ENCODE measurements at places on chromosomes 4 and X.

DNA sequence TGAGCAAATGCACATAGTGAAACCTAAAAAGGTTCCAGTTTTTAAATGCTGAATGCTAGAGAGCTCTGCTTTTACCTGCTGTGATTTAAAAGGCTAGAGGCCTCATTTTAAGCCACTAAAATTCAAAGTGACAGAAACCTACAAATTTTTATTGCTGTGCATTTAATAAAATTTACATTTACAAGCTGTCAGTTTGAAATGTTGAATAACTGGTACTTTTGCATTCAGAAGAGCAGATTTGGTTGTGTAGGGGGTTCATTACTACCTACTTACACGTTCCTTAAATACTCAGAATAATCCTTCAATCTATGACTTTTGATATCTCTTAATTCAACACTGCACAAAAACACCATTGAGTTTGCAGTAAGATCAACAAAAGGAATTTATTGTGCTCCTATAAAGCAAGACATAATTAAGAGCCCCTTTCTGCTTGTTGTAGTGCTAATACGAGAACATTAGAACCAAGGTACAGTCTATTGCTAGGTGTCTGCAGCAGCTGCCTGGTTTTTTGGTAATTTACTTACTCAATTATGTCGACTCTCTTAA is 27.9 kb downstream of the NKX3-2 start:
- no peak for DNase-seq

DNA sequence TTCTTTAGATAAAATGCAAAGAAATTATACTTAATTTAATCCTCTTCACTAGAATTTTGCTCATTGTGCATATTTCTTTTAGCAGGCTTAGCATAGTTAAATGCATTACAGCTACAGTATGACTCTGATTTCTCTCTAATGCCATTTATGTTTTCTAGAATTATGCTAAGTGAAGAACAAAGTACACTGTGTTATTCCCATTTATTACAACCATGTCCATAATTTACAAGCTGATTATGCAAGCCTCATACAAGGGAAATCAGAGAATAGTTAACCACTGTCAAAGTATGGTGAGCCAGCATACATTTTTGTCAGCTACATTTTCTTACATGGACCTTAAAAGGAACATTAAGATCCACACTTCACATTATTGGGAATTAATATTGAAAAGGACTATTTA is 99.1 kb downstream of the MAB21L2 start:
- no peak for DNase-seq

GRCh38 chr4:87035881-87036509 is 101.2 kb downstream of the AFF1 start:
- no peak for DNase-seq

DNA sequence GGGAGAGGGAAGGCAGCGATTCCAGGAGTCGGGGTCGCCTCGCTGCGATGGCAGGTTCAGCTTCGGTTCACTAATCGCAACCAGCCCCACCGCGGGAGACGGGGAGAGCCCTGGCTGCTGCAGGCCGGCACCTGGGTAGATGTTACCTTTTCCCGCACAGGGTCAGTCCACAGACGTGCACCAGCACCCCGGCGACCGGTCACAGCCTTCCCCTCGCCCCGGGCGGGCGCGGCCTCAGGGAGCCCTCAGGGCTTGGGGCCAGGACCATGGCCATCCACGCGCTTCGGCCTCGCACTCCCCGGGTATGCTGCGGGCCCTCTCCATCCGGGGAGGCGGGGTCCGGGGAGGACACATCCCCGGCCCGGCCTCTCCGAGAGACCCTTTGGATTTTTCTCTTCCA is 26.1 kb upstream of the EXOC1L start:
- DNase-seq = no peak

DNA sequence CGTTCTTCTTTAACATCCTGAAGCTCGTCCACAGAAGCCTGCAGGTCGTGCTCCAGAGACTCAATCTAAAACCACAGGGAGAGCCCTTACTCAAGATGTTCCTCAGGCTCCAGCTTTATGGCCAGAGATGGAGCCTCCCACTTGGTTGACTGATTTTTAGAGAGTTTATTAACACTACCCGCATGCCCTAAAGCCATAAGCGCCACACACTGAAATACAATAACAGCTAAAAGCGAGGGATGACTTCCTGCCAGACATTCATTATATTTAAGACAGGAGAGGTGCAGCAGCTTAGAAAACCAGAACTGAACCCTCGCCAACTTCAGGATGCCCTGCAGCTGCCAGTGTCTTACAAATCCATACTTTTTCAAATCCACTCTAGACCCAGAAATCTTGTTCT is 42.0 kb downstream of the SOD3 start:
- no peak for DNase-seq

DNA sequence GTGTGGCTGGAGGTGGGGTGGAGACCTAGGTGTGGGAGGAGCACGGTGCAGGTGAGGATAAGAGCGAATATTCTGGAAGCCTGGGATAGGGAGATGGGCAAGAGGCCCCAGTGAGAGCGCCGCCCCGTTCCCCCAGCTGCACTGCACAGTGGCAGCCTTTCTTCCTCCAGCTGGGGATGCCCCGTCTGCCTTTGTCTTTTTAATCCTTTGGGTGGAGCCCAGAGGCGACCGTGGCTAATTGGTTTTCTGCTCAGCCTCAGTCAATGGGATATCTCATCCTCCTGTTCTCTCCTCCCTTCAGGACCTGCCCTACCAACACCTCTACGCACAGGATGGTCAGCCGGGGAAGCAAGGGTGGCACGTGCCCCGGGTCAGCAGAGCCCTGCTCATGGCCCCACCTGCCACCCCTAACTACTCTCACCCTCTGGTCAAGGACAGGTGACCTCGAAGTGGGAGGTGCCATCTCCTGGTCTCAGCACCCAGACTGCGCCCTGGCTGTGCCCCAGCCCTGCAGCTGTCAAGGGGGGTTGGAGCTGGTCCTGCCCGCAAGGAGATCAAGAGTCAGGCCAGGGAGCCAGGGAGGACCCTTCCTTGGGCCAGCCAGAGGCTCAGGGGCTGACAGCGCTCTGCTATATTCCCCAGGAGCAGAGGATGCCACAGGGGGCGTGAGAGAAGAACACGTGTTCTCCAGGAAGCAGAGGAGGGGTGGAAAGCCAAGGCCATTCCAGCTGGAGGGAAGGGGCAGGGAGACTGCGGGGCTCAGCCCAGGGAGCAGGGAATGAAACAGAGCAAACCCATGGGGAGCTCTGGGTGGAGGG is 64.0 kb downstream of the ADRA2C start:
- no peak for DNase-seq

DNA sequence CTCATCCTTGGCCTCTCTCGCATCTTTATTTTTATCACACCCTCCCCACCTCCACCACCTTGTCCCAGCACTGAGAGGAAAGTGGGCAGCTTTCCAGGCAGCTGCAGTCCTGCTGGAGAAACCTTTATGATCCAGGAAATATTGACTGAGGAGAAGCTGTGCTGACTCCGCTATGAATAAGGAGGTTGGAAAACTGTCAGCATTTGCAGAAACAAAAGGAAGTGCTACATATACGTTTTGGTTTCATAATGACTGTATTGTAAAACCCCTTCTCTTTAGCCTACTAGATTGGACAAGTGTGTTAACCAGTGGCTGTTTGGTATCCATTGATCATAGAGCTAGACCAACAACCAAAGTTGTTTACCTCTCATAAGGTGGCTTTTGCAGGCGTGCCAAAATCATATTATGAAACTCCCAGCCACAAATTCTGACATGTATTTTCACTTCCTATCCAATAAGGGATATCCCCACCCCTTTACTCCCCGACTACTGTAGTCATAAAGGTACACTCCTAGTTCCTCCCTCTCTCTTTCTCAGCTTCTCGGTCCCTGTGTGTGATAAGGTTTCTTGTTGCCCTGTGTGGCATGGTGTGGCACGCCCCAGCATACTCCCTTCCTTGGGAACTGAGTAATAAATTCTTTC is 88.4 kb downstream of the GPR143 start:
- DNase-seq = no peak

GRCh38 chrX:151085207-151085606 is 91.2 kb upstream of the GPR50 start:
- DNase-seq = no peak

All from fibroblast of the conjunctiva (primary cell).